NCI-H187 (cell line): ENCODE measurements at places on chromosomes 2 and 18.

DNA sequence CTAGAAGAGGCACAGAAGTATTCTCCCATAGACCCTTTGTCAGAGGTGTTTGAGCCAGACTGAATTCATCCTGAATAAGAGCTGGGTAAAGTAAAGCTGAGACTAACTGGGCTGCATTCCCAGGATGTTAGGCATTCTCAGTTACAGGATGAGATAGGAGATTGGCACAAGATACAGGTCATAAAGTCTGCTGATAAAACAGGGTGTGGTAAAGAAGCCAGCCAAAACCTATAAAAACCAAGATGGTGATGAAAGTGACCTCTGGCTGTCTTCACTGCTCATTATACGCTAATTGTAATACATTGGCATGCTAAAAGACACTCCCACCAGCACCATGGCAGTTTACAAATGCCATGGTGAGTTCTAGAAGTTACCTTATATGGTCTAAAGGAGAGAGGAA lies 364.9 kb upstream of the TMEFF2 start:
- DNase-seq, result no peak

DNA sequence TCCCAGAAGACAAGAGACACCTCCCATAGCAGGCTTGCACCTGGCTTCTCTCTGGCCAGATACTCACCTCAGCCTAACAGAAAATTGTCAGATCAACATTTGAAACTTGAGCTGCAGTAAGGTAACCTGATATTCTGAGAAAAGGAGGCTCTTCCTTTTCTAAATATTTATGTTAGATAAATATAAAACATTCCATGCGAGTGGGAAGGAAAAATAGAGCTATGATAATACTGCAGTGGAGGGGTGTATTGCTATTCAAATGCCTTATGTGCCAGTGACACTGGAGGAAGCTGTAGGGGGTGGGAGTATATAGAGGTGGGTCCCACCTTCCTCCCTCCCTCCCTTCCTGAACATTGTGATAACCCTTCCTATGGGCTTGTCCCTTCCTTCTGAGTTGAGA lies 515.5 kb upstream of the CHAC2 start:
- DNase-seq, result no peak

- DNase-seq, result no peak
Measured at GRCh38 chr2:50489092-50489491, 542.8 kb downstream of the NRXN1 start.

DNA sequence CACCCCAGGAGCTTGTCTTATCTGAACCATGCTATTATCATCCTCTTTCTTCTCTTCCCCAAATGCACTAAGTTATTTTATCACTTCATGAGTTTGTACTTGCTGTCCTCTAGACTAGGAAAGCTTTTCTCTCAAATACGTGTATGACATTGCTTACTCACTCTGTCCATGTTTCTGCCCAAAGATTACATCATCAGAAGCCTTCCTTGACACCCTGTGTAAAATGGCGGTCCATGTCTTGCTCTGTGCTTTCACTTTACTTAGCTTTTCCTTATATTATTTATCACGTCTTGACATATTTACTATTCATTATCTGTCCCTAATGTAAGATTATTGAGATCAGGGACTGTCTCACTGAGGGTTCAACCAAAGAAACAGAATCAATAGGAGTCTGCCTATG lies 196.1 kb upstream of the ZEB2 start:
- no peak for DNase-seq

GRCh38 chr2:8595811-8596600 lies 85.8 kb upstream of the ID2 start:
- DNase-seq, result no peak
